ENCODE measurements at places on chromosomes 5 and 9. TPM values are rescaled to one million over a fixed set of nuclear protein-coding genes. Genes with fewer than 3 reads are reported as not detected.

The C5orf52 gene
- total RNA-seq = not detected

The SLC6A3 gene
- total RNA-seq = 1.4 TPM

The NCS1 gene
- 0.24 TPM for total RNA-seq

The SMIM3 gene
- 0.22 TPM for total RNA-seq

The RAD17 gene
- 25.9 TPM for total RNA-seq

The FOXD4L5 gene
- 0.75 TPM for total RNA-seq

The GARIN3 gene
- total RNA-seq = not detected

The SLC36A2 gene
- not detected for total RNA-seq

The LRRC19 gene
- total RNA-seq = not detected

The OR1Q1 gene
- not detected for total RNA-seq

The EPB41L4B gene
- 5.3 TPM for total RNA-seq

The PCDHB13 gene
- 0.09 TPM for total RNA-seq

The PCDHGA6 gene
- total RNA-seq = 1.8 TPM

The PTAR1 gene
- 49.5 TPM for total RNA-seq

The C9orf152 gene
- not detected for total RNA-seq

The FCN1 gene
- total RNA-seq = 0.83 TPM

The COL15A1 gene
- 0.15 TPM for total RNA-seq

The GABRA6 gene
- total RNA-seq = not detected

The CCL21 gene
- not detected for total RNA-seq

The SFXN1 gene
- 46.9 TPM for total RNA-seq

The ITGA1 gene
- 34.0 TPM for total RNA-seq

The PCDHGA5 gene
- total RNA-seq = 1.2 TPM

The ZNF883 gene
- 0.33 TPM for total RNA-seq

Measured in activated B cell treated with CpG ODN at 0.5 μM for 24 hours (primary cell).